ENCODE measurements at places on chromosomes 5 and 9.

DNA sequence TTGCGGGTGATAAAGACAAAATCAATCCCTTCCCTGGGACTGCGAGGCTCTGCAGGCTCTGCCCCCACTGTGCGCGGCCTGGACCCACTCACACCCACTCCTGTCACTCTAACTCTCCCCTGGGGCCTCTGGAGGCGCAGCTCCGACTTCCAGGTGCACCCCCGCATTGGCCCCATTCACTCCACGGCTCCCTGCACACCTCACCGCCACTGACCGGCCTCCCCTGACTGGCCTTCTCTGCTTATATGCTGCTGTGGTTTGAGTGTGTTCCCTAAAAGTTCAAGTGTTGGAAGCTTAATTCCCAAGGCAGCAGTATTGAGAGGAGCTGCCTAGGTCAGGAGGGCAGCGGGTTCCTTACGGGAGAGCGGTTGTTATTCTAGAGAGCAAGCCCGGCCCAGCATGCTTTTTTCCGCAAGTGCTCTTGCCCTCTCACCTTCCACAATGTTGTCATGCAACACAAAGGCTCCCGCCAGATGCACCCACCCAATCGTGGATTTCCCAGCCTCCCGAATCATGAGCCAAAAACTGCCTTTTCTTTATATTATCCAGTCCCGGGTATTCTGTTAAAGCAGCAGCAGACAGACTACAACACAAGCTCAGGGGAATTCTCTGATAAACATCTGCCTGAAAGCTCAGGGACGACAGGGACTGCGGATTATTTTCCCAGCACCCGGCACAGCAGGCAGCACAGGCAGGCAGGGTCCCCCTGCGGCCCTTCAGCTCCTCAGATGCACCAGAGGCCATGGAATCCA, 73.5 kb upstream of the LRRTM2 start:
- no peak for DNase-seq

- DNase-seq = no peak
Measured at GRCh38 chr9:33136721-33137670, 30.1 kb downstream of the B4GALT1 start.

DNA sequence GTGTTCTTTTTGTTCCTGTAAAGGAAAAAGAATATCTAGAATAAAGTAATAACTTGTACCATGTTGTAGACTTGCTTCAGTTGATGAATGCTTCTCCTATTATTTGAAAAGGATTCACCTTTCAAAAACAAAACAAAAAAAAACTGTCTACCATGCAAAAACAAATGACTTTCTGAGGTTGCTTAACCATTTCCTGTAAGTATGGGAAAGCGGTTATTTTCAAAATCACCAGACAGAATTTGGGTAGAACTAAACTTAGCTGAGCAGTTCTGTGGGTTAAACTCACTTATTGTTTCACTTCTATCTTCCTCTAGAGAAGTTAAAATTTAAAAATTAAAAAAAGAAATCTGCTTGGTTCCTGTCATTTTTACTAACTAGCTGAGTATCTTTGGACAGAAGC, 25.2 kb downstream of the LNPEP start:
- DNase-seq = no peak

- peak; percentile 25 for DNase-seq
Measured at GRCh38 chr9:75891277-75891741, 836 bp downstream of the PCSK5 start.

- DNase-seq = no peak
Measured at GRCh38 chr5:99706160-99706559, 777.4 kb upstream of the CHD1 start.

- peak; percentile 57 for DNase-seq
Measured at GRCh38 chr5:139262742-139263445, 30.6 kb upstream of the MATR3 start.

GRCh38 chr5:90037646-90038045, 371.9 kb downstream of the CETN3 start:
- DNase-seq = no peak

DNA sequence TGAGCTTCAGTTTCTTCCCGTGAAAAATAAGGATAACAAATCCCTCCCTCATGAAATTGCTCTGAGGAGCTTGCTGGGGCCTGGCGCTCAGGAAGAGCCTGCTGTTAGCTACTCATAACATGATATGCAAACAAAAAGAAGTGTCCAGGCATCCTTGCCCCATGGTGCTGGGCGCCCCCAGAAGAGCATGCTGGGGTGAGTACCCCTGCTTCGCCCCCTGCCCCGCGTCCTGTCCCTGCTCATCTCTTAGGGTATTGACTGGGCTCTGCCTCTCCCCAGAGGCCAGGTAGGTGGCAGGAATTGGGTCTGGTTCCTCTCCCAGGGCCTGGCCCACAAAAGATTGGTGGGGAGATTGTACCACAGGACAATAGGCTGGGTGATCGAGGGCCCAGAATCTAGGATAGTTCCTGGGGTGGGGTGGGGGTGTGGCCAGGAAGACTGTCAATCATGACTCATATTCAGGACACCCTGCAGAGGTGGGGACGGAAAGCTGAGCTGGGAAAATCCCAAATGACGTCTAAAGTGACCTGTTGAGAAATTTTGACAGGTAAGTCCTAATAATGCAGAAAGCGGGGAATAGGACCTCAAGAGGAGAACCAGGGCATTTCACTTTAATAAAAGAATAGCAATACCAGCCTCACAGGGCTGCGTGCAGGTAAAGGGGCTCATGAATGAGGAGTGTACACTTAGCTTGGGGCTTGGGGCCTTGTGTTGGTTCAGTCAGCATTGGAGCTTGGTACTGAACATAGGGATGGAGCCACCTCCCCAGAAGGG, 8.9 kb downstream of the PITX1 start:
- no peak for DNase-seq

DNA sequence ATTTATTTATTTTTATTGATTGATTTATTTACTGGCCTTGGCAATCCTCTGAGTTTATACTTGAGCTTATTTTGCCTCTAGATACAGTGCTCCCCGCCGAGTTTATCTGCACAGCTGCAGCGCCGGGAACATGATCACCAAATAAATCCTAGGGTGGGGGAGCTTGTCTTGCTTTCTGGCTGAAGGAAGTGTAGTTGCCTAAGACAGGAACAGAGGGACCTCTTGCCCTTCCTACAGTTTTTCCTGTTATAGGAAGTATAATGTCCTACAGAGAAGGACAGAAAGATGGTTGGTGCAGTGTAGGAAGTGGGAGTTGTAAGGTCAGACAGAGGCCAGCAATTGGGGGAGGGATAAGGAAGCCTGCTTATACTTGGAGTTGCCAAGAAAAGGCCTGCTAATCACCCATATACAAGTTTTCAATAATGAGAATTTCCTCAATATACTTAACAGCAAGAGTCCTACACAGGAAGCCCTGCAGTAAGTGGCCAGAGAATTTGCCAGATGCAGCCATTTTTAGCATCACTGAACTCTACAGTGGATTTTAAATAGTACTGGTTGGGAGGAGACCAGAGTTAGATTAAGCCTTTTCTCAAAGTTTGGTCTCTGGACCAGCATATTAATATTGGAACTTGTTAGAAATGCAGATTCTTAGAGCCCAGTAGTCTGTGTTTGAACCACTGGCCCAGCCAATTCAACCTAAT, 7.7 kb downstream of the AOPEP start:
- no peak for DNase-seq

DNA sequence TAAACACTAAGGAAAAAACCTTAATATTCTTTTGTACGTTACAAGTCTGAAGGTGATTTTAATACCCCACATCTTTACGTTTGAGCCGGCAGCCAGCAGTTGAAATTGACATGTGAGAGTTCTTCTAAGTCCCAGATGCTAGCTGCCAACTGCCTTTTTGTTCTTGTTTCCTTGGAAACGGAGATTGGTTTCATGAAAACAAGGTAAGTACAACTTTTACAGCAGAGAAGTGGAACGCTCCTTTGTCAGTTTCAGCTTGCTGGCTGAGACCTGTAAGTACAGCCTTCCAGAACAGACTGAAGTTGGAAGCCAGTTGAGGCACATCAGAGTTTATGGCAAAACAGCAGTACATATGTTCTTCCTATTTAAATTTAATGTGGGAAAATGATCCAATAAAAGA, 1018.4 kb upstream of the ARRDC3 start:
- DNase-seq = no peak

GRCh38 chr9:14131356-14132088, 182.4 kb downstream of the NFIB start:
- DNase-seq = no peak

GRCh38 chr5:168291964-168292785, 730 bp downstream of the WWC1 start:
- no peak for DNase-seq

GRCh38 chr5:945691-946551, 53.2 kb downstream of the TRIP13 start:
- no peak for DNase-seq

- no peak for DNase-seq
Measured at GRCh38 chr9:107744873-107745272, 255.3 kb upstream of the KLF4 start.

- peak; percentile 91 for DNase-seq
Measured at GRCh38 chr9:127785933-127786772, at the start of gene CDK9. TSS of gene CDK9 (plus strand) at chr9:127786034. CDS start at chr9:127786149, 115 bp downstream.

DNA sequence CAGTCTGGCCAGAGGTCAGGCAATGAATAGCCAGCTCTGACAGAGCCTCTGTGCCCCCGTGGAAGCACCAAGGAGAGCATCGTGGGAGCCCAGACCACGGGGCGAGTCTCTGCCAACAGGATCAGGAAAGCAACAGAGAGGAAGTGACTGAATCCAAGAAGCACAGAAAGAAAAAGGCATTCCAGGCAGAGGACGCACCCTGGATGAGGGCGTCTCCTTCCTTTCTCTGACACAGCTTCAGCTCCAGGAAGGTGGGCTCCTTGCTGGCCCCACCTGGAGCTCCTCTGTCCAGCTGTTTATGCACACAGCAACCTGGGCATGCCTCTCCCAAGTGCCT, 16.6 kb downstream of the HK3 start:
- no peak for DNase-seq

GRCh38 chr5:32984851-32985610, 273.9 kb downstream of the NPR3 start:
- DNase-seq = no peak

DNA sequence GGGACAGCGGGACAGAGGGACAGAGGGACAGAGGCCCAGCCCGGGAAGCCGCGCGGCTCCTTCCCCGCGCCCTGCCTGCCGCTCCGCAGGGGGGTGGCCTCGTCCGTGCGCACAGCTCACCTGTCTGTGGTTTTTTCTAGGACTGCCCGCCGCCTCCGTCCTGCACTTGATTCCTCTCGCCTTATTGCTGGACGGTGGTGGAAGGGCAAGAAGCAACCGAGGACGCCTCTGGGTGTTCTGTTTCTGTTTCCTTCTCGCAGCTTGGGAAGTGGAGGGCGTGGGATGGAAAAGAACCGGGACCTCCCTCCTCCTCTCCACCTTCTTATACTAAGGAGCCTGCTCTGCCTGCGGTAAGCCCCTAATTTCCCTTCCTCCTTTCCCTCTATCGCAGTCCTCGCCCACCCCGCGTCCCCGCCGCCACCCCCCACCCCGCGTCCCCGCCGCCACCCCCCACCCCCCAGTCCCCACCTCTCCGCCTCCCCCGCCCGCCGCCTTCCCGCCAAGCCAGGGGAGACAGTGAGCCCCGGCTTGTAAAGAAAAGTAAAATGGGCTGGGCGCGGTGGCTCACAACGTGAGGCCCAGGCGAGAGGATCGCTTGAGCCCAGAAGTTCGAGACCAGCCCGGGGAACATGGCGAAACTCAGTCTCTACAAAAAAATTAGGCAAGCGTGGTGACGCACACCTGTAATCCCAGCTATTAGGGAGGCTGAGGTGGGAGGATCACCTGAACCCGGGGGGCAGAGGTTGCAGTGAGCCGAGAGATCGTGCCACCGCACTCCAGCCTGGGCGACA, 9.6 kb upstream of the FLT4 start:
- no peak for DNase-seq

- DNase-seq = no peak
Measured at GRCh38 chr9:104856413-104856941, 71.5 kb downstream of the ABCA1 start.

DNA sequence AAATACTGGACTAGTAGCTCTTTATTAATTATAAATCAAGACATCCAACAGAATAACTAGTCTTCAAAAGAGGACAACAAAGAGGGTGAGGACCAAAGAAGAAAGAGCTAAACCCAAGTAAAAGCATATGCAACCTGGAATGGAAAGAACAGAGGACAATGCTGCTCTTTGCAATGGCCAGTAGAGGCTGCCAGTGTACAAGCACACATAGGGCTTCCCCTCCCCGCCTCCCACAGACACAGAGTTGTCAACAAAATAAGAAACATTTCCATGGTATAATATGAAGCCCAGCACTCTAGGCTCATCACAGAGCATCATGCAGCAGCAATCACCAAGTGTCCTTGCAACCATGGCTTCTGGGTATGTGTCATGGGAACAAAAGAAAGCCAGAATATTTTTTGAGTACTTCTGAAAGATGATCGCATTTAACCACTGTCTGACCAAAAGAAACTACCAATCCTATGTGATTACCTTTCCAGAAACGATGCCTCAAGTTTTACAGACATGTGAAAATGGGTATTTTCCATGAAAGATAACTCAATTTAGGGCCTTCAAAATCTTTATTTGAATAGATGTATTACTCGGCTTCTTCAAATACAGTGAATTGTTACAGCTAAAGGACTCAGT, 58.1 kb downstream of the RFX3 start:
- DNase-seq = peak; percentile 31

GRCh38 chr5:109291090-109291489, 118.7 kb downstream of the PJA2 start:
- no peak for DNase-seq

- DNase-seq = no peak
Measured at GRCh38 chr9:114433086-114433485, 45.3 kb upstream of the AKNA start.

- no peak for DNase-seq
Measured at GRCh38 chr9:128503870-128504269, 649 bp upstream of the GLE1 start.

DNA sequence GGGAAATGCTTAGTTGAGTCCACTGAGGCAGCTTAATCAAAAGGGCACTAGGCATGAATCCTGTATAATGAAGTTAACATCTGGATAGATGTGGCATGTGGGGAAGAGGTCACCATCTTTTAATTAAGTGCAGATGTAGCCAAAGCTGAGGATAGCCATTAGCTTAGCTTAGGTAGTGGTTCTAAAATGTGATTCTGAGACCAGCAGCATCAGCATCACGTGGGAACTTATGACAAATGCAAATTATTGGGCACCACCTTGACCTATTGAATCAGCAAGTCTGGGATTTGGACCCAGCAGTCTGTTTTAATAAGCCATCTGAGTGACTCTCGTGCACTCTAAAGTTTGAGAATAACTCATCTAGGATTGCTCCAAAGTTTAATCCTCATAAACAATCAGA, 63.8 kb downstream of the SNCAIP start:
- no peak for DNase-seq

GRCh38 chr9:125529107-125529506, 177.9 kb downstream of the MAPKAP1 start:
- no peak for DNase-seq

GRCh38 chr9:6272229-6272598, 56.0 kb upstream of the TPD52L3 start:
- no peak for DNase-seq
